ENCODE measurements at places on chromosomes 16 and 17.
A peak's percentile ranks its signal among the peaks of the same experiment; 100 is the strongest.

- no peak for DNase-seq
Measured at GRCh38 chr17:27218041-27218440, 75.9 kb upstream of the WSB1 start.

DNA sequence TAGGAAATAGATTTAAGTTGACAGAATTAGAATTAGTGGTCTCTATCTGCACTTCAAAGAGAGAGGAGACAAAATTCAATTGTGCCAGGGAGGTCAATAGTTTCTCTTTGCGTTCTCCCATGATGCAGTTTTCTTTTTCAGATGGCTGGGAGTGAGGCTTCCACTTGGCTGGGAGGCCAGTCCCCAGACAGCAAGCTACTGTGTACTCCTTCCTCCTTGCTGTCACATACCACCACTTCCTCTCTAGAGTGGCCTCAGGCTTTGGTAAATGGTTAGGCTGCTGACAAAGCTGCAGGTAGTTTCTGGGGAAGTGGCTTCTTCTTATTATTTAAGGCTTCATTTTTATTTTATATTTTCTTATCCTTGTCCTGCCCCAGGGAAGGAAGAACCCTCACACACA lies 106.2 kb upstream of the HS3ST4 start:
- no peak for DNase-seq

DNA sequence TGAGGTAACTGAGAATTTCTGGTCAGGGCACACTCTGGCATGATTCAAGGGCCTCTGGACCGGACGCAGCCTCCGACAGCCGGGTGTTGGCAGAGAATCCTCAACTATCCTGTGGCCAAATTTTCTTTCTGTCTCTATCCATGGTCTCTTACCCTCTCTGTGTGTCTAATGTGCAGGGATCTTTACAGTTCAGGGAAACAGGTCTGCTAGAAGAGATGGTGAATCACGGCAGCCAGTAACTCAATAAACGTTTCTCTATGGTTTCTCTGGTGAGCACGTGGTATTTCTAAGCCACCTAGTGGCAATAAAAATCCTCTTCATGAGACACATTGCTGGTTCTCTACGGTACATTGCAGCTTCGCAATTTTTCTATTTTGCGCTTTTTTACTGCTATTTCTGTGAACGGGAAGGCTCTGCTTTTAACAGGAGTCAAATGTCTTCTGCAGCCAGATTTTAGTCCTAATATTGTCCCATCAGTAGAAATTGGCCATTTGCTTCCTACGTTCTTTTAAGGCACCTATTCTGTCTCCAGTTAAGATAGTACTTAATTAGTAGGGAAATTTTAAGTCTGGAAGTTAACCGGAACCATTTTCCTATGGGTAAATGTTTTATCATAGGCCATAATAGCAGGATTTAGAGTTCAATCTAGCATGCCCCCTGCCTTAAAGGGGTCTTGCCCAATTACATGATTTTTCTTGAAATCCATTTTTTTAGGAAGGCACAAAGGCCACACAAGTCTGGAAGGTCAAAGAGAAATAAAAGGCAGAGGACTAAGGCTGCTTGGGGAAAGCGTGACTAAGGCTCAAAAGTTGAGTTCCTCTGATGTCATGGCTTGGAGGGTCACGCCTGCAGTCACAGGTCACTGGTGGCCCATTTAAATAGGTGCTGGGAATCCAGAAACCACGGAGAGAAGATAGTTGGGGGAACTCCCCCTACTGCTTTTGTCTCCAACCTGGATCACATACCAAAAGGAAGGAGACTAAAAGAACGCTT lies 31.5 kb downstream of the QPRT start:
- peak; percentile 74 for DNase-seq

- DNase-seq = no peak
Measured at GRCh38 chr16:54462771-54463170, 176.2 kb upstream of the IRX3 start.

DNA sequence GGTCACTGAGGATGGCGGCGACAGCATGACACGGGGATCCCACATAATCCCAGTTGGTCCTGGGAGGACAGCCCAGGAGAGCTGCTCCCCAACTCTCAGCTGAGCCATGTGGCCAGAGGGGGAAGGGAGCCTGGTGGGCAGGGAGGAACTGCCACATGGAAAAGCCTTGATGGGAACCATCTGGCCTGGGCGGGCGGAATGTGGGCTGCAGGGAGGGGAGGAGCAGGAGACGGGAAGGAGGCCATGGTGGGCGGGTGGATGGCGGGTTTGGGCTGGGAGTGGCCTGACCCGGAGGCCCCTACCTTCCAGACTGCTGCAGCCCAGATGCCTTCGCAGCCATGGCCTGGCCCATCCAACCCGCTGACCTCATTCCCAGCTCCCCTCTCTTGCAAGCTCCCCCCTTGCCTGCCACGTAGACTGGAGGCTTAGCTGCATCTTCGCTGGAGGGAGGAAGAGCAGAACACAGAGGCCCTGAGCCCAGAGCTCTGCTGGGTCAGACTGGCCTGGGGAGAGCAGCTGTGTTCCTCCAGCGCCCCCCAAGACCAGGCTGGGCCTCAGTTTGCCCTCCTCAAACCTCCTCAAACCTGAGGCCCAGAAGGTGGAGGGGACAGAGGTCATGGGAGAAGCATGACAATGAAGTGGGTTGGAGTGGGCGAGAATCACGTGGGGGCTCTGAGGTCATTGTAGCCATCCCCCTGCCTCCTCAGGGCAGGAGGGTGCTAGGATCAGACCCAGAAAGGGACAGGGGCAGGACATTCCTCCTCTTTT lies 8.2 kb upstream of the COL1A1 start:
- DNase-seq = no peak

- DNase-seq = no peak
Measured at GRCh38 chr16:21088646-21089538, 61.8 kb downstream of the DNAH3 start.

DNA sequence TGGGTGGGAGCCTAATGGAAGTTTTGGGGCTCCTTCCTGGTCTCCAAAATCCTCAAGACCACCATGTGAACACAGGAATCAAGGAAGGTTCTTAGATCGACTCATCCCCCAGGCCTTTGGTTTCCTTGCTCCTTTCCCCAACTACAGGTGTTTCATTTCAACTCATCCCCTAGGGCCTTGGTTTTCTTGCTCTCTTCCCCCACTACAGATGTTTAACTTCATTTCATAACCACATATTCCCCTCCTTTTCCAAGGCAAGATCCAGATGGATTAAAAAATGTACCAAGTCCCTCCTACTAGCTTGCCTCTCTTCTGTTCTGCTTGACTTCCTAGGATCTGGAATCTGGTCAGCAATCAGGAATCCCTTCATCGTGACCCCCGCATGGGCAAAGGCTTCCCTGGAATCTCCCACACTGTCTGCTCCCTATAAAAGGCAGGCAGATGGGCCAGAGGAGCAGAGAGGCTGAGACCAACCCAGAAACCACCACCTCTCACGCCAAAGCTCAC lies at the start of gene CCL11:
TSS of gene CCL11 (plus strand) at position 457 of the 507 bp plus-strand sequence. CDS start 67 bp downstream, outside the sequence.
- DNase-seq = no peak

DNA sequence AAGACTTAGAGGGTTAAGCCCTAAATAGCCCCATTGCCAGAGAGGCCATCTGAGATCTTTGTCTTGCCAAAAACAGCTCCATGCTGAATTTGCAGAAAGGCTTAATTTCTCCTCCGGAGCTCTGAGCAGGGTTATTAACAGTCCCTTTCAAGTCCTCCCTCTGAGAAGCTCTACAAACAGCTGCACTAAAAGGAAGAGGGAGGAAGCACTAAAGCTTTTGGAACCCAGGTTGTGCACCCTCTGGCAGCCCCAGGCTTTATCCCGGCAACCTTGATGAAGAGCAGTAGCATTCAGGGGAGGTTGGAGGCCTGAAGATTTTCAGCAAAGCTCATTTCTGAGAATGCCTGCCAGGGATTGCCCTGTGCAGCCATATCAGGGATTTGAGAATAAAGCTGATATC lies 554.7 kb downstream of the RBFOX1 start:
- DNase-seq = no peak

DNA sequence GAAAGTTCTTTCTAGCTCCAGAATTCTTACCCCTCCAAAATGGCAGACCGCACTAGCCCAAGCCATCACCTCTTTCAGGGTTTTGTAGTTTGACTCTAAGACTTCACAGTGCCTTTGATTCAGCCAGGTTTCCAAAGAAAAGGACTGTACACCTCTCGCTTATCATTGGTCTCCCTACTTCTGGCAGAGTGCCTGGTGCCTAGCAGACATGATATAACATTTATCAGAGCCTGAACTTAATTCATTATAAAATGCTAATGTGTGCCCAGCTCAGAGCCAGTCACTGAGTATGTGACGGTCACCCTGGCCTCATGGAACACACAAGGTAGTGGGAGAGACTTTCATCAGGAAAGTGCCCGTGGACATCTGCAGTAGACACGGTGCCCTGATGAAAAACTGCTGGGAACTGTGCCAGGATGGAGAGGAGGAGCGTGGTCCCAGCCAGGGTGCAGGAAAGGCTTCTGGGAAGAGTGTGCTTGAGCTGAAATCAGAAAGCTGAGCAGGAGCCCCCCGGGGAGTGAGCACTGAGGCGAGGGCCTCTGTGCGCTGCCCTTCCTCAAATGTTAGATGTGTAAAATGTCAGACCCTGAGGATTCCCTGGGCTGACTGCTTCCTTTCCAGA lies 34.3 kb upstream of the LGALS9 start:
- DNase-seq = no peak

GRCh38 chr16:30984669-30985400 lies at the start of gene HSD3B7:
Gene HSD3B7, plus strand, starts transcription at chr16:30985207. Its CDS starts 452 bp downstream, at chr16:30985659.
- peak; percentile 97 for DNase-seq

- DNase-seq = no peak
Measured at GRCh38 chr17:34156401-34156740, 98.7 kb upstream of the CCL2 start.

- no peak for DNase-seq
Measured at GRCh38 chr17:17714879-17715278, 33.6 kb downstream of the RAI1 start.

DNA sequence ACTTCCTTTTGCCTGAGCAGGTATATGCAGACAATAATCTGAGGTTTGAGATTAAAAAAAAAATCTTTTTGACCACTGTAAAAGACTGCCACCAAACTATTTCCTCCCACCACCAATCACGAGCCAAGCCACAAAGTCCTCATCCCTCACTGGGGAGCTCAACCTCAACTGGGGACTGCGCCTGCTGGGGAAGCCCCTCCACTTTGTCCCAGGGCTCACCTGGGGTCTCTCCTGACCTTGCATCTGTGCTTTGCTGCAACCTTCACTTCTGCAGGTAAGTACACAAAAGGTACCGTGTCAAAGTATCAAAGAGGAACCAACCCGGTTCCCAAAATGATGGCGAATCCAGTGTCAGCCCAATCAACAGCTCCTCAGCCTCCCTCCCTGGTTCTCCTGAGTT lies 35.5 kb downstream of the TLE7 start:
- DNase-seq = no peak

- peak; percentile 74 for DNase-seq
Measured at GRCh38 chr17:7988750-7989178, 13.7 kb upstream of the GUCY2D start.

DNA sequence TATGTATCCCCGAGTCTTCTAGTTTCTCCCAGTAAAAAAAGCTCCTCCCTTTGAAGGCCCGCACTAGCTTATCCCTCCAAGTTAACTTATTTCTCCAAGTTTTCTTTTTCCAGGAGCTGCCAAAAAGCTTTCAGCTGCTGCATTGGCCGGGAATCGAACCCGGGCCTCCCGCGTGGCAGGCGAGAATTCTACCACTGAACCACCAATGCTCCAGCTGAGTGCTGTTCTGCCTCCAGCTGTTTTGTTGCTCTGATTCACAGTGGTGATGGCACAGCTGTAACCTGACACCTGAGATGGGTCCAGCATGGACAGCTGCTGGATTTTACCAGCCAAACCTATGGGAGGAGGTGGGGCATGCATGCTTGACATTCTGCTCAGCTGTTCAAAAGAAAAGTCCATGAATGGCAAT lies 22.1 kb downstream of the VAC14 start:
- no peak for DNase-seq

DNA sequence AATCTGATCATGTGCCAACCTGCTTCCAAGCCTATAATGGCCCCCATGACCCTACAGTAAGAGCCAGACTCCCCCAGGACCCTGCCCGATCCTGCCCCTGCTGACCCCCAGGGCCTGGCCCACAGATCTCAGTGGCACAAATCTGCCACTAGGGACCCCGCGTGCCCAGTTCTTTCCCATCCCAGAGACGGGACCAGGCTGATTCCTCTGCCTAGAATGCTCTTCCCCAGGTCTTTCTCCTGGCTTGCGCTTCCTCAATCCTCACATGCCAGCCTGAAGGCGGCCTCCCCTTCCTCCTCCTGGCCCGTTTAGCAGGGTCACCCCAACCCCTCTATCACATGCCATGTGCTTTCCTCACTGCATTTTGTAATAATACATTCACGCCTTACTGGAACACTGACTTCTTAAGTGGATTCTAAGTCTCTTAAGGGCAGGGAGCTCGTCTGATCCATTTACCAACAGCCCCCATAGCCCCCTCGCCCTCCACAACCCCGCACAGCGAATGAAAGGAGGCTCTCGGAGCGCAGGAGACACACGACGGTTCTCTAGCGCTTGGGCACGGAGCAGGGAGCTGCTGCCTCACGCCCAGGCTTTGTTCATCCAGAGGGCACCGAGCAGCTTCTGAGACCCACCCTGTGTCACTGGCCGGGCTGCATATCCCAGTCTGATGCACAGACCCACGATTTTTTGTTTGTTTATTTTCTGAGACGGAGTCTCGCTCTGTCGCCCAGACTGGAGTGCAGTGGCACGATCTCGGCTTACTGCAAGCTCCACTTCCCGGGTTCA lies 1.2 kb downstream of the TRIM65 start:
- DNase-seq = no peak

DNA sequence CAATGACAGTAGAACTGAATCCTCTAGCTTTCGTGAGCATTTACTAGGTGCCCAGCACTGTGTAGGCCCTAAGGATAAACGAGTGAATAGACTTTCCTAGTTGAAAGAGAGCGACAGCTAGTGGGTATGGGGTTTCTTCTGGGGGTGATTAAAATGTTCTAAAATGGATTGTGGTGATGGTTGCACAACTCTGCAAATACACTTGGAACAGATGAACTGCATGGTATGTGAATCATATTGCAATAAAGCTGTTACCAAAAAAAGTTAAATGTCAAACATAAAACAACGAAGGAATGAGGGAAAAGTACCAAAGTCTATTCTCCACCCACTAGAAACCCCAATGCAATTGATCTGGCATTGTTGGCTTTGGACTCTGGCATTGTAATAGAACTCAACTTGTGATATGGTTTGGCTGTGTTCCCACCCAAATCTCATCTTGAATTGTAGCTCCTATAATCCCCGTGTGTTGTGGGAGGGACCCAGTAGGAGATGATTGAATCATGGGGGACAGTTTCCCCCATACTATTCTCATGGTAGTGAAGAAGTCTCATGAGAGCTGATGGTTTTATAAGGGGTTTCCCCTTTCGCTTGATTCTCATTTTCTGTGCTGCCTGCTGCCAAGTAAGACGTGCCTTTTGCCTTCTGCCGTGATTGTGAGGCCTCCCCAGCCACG lies 70.5 kb downstream of the MARF1 start:
- DNase-seq = no peak

GRCh38 chr17:78921437-78921971 lies 3.7 kb downstream of the TIMP2 start:
- DNase-seq = peak; percentile 48

Measured in frontal cortex (tissue), 4 donors.